Dorsolateral prefrontal cortex (tissue), 122 donors: ENCODE measurements at places on chromosomes 7 and 10. TPM values are rescaled to one million over a fixed set of nuclear protein-coding genes. Genes with fewer than 3 reads are reported as not detected.

The TMEM270 gene
- total RNA-seq: not detected

The BAMBI gene
- total RNA-seq: 12.1 TPM

The CALHM3 gene
- not detected for total RNA-seq

The PLAU gene
- 2.6 TPM for total RNA-seq

The TDRD1 gene
- total RNA-seq: 1.7 TPM

GRCh38 chr10:52703898-52704297 lies 68.7 kb downstream of the MBL2 start:
- DNase-seq: no peak

DNA sequence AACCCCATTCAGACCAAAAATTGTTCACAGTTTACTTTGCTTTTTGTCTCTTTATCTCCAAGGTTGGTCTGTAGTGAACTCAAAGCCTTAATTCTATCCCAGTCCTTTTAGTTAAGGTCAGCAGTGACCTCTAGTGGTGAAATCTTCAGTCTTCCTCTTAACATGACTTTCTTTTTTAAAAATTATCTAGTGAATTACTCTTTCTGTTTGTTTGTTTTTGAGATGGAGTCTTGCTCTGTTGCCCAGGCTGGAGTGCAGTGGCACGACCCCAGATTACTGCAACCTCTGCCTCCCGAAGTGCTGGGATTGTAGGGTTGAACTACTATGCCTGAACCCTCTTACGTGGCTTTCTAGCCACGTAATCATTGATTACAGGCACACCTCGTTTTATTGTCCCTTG lies 25.0 kb downstream of the ZNF487 start:
- no peak for DNase-seq
